ENCODE measurements at places on chromosomes 6 and 20.

DNA sequence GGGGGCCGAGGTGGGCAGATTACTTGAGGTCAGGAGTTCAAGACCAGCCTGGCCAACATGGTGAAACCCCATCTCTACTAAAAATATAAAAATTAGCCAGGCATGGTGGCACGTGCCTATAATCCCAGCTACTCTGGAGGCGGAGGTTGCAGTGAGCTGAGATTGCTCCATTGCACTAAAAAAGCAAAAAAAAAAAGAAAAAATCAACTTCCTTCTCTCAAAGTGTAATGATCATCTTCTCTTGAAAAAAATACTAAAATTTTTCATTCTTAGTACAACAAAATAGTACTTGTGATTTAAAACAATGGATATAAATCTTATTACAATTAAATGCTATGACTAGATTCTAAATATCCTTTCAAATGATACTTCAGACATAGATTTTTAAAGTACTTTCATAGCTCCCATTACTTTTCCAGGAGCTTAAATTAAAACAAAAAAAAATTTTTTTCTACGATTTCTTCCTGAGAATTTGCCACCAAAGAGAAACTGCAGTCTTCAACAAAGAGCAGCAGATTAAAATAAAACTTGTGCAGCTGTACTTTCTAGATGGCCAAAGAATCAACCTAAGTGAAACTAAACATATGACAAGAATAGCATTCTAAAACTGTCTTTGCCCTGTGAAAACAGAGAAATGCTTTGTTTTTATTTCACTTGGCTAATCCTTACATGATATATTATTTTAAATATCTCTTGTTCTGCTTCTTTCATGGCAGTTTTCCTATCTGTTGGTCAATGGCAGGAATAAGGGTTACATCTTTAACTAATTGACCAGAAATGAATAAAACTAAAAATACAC, 75.2 kb downstream of the MAP3K5 start:
- no peak for DNase-seq

DNA sequence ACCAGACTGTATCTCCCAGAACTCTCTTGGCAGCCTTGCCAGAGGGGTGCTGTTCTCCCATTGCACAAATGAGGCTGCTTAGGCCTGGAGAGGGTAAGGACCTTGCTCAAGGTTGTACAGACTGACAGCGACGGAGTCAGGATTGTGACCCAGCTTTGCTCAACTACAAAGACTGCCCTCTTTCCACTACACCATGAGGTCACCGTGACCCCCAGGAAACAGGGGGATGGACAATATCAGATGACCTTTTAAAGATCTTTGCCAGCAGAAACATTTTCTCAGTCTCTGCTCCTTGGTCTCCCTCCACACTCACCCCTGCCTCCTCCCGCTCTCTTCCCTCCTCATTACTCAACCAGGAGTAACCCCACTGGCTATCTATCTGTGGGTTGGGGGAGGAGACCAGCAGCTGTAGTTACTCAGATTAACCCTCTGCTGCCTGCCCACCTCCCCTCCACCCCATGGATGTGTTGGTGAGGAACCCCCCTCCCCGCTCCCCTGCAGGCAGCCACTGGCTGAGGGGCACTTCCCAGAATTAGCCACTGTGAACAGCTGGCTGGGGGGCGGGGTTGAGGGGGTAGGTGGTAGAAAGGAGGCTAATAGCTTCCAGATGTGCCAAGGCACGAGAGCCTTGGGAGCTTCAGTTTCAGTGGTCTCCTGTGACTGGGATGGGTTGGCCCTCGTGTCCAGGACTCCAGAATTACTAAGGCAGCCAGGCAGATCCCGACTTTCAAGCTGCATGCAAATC, 26.9 kb upstream of the MRPS18A start:
- DNase-seq, result no peak

DNA sequence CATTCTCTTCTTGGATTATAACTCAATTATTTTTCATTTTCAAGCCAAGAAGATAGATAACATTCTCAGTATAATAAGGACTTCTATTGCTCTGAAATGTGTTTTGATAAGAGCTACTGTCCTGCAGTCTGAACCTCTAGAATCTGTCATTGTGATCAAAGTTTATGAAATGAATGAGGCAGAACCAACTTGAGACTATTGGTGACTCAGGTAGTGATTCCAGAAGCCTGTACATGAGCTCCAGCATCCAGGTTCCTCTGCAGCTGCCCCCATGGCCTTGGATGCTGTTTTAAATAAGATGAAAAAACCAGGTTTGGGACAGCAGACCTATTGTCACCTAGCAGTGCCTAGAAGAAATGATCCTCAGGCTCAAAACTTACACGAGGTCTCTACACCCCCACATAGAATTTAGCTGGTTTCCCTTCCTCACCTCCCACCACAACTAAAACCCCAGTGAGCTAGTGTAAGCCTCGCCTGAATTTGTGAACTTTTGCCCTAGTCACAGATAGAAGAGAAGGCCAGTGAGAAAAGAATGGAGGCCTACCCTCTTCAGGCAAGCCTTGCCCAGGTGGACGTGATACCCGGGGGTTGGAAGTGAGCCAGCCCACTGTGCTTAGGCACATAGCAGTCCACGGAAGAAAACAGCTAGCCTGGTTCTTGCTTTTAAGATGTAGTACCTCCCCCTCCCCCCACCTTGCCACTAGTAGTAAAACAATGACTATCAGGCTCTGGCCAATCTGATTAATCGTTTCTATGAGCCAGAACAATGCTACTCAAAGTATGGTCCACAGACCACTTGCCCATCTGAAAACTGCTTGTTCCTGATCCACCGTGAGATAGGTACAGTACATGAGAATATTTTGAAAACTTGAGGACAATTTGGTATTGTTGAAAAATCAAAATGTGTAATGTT, 73.0 kb upstream of the SYNJ2 start:
- no peak for DNase-seq

DNA sequence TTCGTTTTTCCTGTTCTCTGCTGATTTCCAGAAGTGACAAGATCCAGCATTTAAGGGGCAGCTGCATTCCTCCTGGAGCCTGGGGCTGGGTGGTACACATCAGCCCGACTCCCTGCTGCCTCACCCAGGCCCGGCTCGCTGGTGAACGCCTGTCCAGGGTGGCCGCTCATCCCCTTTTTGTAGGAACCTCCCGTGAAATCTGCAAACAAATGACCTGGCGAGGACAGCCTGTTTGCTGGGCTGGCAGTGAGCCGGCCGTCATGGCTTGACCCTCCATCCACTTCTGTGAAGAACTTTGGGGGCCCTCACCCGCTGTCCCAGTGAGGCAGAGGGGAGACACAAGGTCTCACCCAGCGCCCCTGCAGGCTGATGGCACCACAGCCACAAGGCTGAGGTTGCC, 39.0 kb downstream of the PYGB start:
- no peak for DNase-seq

DNA sequence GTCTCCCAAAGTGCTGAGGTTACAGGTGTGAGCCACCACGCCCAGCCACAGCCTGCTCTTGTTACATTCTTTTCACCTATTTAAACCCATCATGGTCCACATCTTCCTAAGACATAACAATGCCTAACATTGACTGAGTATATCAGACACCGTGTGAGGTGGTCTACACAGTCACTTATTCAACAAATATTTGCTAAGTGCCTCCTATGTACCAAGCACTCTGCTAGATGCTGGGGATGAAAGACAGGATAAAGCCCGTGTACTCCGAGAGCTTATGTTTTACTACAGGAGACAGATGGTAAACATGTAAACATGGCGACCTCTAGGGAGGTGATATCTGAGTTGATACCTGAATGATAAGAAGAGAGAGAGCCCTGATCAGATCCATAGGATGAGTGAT, 12.7 kb downstream of the BCL2L1 start:
- DNase-seq, result no peak

DNA sequence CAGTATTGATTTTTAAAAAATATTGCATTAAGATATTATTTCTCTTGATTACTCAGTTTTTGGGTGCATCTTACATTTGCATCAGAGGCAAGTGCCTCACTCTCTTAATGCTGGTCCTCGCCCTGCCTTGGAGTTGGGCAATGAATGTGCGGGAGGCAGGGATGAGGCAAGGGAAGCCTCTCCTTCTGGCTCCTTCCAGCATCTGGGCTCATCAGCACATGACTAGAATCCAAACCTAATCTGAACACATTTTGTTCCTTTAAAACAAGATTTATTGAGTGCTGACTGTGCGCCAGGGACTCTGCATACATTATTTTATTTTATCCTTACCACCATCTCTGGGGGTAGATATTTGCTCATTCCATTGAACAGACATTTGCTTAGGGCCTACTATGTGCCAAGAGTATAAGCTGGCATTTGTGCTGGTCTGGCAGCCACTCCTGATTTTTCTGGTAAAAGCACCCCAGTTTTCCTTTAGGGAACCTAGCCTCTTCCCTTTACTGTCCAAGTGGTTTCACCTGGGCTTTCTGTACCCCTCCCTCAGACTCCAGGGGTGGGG, 71.9 kb upstream of the ZNFX1 start:
- no peak for DNase-seq

DNA sequence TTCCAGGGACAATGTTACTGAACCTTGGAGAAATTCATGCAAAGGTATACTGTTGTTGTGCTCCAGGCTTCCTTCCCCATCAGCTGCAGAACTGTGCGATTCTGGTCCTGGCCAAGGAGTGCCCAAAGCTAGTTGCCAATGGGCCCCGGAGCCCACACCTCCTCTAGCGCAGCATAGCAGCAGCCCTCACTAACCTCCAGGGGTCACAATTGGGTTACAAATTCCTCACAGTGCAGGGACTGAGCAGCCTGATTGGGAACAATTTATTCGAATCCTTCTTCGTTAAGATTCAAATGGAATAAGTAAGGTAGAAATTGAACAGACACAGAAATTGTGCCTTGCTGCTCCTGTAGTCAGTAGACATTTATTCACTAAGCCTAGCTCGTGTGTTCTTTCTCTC, 284.9 kb downstream of the PRKN start:
- DNase-seq, result no peak

- no peak for DNase-seq
Observed at GRCh38 chr6:167832497-167833395, 6.0 kb downstream of the AFDN start.

GRCh38 chr20:10060226-10060625, 25.4 kb downstream of the ANKEF1 start:
- no peak for DNase-seq

- DNase-seq, result no peak
Observed at GRCh38 chr6:72720464-72720863, 98.6 kb downstream of the KCNQ5 start.

- no peak for DNase-seq
Observed at GRCh38 chr6:46452312-46452917, 38.8 kb downstream of the RCAN2 start.

GRCh38 chr6:163302747-163303146, 111.8 kb upstream of the QKI start:
- DNase-seq, result no peak

GRCh38 chr20:33466303-33466646, 22.7 kb upstream of the SNTA1 start:
- no peak for DNase-seq

GRCh38 chr6:149560736-149561135, 5.4 kb upstream of the GINM1 start:
- DNase-seq, result no peak

DNA sequence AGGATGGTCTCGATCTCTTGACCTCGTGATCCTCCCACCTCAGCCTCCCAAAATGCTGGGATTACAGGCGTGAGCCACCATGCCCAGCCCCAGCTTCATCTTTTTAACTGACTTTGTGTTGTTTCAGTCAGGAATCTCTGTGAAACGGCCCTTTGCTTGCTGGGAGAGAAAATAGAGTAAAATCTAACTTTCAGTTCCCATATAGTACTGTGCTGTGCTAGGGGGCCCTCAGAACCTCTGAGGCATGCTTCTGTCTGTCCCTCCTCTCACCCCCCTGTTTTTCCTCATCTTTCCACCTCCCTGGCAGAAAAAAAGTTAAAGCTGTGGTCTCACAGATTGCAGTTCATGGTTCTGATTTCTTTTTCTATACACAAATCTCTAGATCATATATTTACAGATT, 48.4 kb downstream of the LRP11 start:
- DNase-seq, result no peak

GRCh38 chr20:29689411-29690225, 1567.8 kb upstream of the DEFB115 start:
- DNase-seq, result no peak

DNA sequence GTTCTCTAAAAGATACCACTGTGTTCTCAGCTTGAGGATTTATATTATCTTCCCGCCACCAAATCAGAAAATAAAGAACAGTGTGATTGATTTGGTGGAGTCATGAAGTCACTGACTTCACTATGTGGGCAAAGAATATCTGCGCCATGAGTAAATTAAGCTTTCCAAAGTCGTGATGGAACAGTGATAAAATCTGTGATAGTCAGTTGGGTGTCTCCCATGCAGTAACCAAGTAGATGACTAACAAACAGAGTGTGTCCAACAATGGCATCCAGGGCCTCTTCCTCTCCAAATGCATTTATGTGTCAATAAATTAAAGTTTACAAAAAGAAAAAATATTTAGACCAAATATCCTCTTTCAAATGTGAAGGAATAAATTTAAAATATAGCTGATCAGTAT, 87.0 kb upstream of the DST start:
- no peak for DNase-seq

DNA sequence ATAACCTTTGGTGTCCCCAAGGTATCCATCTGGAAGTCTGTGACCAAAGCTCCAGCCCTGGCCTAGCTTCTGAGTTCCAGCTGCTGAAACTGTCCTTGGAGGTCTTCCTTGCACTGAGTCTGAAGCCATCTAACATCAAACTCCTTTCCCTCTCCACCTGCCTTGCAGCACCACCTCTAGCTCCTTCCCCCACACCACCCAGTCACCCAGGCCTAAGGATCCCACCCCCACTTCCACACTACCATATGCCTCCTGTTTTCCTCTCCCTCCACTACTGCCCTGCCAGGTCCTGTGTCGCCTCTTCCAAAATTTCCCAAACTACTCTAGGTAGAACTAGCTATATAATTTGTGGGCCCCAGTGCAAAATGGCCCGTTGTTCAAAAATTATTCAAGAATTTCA, 10.8 kb upstream of the MATN4 start:
- DNase-seq, result no peak

GRCh38 chr20:19695081-19695480, 63.0 kb upstream of the RIN2 start:
- DNase-seq, result no peak

DNA sequence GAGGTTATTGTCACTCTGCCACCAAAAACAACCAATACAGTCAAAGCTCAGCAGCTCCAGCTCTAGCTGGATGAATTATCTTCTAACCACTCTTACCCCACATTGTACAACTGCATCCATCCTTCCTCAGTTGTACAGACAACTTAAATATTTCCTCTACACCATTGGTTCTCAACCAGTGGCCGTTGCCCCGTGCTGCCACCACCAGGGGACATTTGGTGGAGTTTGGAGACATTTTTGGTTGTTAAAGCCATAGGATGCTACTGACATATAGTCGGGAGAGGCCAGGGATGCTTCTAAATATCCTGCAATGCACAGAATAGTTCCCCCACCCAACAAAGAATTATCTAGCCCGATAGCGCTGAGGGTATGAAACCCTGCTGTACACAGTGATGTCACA, 59.3 kb downstream of the SHLD1 start:
- no peak for DNase-seq

- DNase-seq, result no peak
Observed at GRCh38 chr6:53023323-53023722, 28.2 kb upstream of the GSTA4 start.

GRCh38 chr6:30712441-30712945, 4.6 kb downstream of the MDC1 start:
- no peak for DNase-seq

All from CD4-positive, alpha-beta memory T cell (primary cell).